Smooth muscle cell of trachea (primary cell): ENCODE measurements at places on chromosomes 12 and 14. TPM values are rescaled to one million over a fixed set of nuclear protein-coding genes. Genes with fewer than 3 reads are reported as not detected.

DPF3 gene
- total RNA-seq, result 7.9 and 13.9 TPM in 2 replicates

LIMA1 gene
- 122 and 167 TPM in 2 replicates for total RNA-seq

SLC17A8 gene
- not detected in 2 replicates for total RNA-seq

NTS gene
- total RNA-seq, result 0.50 and 1.2 TPM in 2 replicates

TEX52 gene
- not detected in 2 replicates for total RNA-seq

GABARAPL1 gene
- 51.6 and 116 TPM in 2 replicates for total RNA-seq

FOXN4 gene
- total RNA-seq, result not detected in 2 replicates

COPS7A gene
- 83.2 and 106 TPM in 2 replicates for total RNA-seq

LTB4R gene
- total RNA-seq, result 0.87 and 4.1 TPM in 2 replicates

TRHDE gene
- 26.5 and 42.5 TPM in 2 replicates for total RNA-seq

MGAT4C gene
- total RNA-seq, result not detected in 2 replicates

FITM1 gene
- total RNA-seq, result 0.33 and 0.44 TPM in 2 replicates

ADAM21 gene
- 0.99 and 1.5 TPM in 2 replicates for total RNA-seq

SCNN1A gene
- under 0.01 TPM in 1 of 2 replicates, not detected in the other for total RNA-seq

SERPINA9 gene
- 0.50 TPM in 1 of 2 replicates, not detected in the other for total RNA-seq

DDHD1 gene
- total RNA-seq, result 23.8 and 27.3 TPM in 2 replicates

COX14 gene
- total RNA-seq, result 26.0 and 29.4 TPM in 2 replicates

LRTM2 gene
- total RNA-seq, result not detected in 2 replicates

SMIM41 gene
- total RNA-seq, result 4.5 and 4.8 TPM in 2 replicates

RIMKLB gene
- 22.5 and 33.0 TPM in 2 replicates for total RNA-seq

TAS2R31 gene
- 5.1 and 9.2 TPM in 2 replicates for total RNA-seq

PCK2 gene
- 25.0 and 35.4 TPM in 2 replicates for total RNA-seq

BORCS5 gene
- total RNA-seq, result 21.1 and 34.4 TPM in 2 replicates

COCH gene
- 0.33 and 0.58 TPM in 2 replicates for total RNA-seq

TMTC3 gene
- total RNA-seq, result 38.2 and 60.5 TPM in 2 replicates

SETD3 gene
- 42.0 and 42.5 TPM in 2 replicates for total RNA-seq

DEPDC4 gene
- 2.6 and 3.9 TPM in 2 replicates for total RNA-seq

ULK1 gene
- total RNA-seq, result 17.3 and 17.5 TPM in 2 replicates

GLIPR1L1 gene
- total RNA-seq, result 1.0 TPM in 1 of 2 replicates, not detected in the other

FAM186B gene
- total RNA-seq, result 0.29 and 0.99 TPM in 2 replicates
